Stimulated activated CD8-positive, alpha-beta memory T cell treated with anti-CD3 and anti-CD28 coated beads, Interleukin-4, amount 100 ng/mL, for 1 hour (primary cell): ENCODE measurements at places on chromosomes 3 and 15.

- DNase-seq = no peak
These were observed 7.2 kb downstream of the SH3BP5 start for GRCh38 chr3:15325228-15325627.

- DNase-seq = no peak
These were observed 13.4 kb upstream of the GHSR start for GRCh38 chr3:172461530-172462138.

GRCh38 chr15:31337352-31338031 lies 10.9 kb downstream of the KLF13 start:
- DNase-seq = no peak

- DNase-seq = no peak
These were observed 90.6 kb downstream of the IQSEC1 start for GRCh38 chr3:12982619-12983101.

- no peak for DNase-seq
These were observed 88.8 kb upstream of the TSEN2 start for GRCh38 chr3:12395349-12396012.

- DNase-seq = no peak
These were observed 30.8 kb upstream of the ARF4 start for GRCh38 chr3:57627976-57628375.

GRCh38 chr3:84440291-84440690 lies 518.5 kb upstream of the CADM2 start:
- DNase-seq = no peak

- DNase-seq = no peak
These were observed 21.9 kb upstream of the SEMA3F start for GRCh38 chr3:50133283-50133615.

DNA sequence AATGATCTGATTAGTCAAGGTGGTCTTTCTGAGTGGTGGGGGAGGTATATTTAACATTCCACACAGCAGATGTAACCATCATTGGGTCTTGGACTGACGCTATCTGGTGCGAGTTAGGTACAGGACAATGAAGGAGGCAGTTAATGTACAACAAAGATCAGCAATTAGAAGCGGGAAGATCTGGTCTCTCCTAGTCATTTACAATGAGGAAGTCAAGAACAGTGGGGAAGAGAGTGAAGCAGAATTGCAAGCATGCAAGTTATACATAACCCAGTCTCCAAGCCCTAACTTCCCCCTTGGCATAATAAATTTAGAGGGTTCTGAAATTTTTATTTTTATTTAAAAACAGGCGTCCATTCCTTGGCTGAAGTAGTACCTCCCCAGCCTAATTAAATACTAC lies 14.1 kb downstream of the GPD1L start:
- no peak for DNase-seq

DNA sequence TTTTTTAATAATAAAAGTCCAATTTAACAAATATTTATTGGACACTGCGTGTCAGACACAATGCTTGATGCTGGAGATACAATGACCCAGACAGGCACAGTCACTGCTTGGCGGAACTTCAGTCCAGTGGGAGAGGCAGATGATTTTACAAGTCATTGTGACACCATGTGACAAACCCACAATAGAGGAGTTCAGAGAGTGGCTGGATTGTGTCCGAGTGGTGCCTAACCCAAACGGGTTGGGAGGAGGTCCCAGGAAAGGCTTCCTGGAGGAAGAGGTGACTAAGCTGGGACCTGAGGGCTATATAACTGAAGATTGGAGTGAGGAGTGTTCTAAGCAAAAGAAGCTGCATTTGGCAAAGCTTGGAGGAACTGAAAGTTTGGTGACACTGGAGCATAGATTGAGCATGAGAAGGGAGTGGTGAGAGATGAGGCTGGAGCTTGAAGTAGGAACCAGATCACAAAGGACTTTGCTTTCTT lies 41.4 kb downstream of the CRTC3 start:
- DNase-seq = no peak

DNA sequence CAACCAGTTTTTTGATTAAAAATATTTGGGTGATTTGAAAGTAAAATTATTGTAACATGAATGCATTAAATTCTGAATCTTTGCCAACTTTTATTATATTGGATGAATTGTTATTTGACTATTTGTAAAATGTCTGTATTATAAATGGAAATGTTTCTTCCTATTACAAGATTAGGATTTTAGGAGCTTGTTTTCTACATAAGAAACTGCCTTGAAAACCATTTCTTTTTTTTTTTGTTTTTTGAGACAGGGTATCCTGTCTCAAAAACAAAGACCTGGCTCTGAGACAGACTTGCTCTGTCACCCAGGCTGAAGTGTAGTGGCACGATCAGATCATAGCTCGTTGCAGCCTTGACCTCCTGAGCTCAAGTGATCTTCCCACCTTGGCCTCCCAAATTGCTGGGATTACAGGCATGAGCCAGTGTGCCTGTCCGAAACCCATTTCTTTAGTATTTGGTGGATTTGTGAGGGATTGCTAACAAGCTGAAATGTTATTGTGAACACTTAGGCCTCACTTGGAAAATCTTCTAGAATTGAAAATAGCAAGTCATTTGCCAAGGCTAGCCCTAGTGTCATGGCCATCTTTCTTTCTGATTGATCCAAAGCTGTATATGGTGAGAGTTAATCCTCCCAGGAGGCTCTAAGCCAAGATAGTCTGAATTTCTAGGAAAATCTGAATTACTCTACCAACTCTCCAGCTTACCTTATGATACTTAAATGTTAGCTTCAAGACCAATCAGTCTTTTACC lies 100.3 kb downstream of the FNDC3B start:
- no peak for DNase-seq

GRCh38 chr3:16478516-16478915 lies 35.0 kb downstream of the RFTN1 start:
- DNase-seq = no peak

DNA sequence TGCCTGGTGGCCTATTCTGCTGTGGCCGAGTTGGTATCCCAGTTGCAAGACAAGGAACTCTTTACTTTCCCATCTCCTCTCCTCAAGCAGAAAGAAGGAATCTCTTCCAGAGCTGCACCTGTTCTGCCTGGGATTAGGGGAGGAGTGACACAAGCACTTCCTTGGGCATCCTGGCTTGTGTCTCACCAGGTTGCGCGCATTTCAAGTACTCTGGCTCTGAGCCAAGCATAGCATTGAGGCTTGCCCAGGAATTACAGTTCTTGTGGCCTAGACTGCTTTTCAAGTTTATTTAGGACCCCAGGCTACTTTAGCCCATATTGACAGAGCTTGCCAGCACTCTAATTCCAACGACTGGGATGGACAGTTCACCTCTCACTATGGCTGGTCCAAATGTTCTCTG lies 150.5 kb downstream of the RSRC1 start:
- no peak for DNase-seq

- DNase-seq = no peak
These were observed 4.3 kb downstream of the IRAK2 start for GRCh38 chr3:10169000-10169496.

DNA sequence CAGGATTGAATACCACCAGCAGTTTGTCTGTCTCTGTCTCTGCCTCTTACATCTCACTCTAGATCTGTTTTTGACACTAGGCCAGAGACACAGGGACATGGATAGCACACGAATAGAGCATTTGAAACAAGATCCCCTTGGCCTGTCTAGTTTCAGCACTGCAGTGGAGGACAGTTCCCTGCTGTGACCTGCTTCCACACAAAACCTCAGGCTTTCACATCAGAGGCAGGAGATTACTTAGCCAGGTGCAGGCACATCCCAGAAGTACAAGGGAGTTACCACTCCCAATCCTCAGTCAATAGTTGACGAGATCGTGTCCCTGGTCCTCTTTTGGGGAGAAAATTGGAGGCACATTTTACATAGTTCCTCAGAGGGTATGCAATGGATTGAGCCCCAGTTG lies 34.0 kb upstream of the CCK start:
- DNase-seq = no peak

DNA sequence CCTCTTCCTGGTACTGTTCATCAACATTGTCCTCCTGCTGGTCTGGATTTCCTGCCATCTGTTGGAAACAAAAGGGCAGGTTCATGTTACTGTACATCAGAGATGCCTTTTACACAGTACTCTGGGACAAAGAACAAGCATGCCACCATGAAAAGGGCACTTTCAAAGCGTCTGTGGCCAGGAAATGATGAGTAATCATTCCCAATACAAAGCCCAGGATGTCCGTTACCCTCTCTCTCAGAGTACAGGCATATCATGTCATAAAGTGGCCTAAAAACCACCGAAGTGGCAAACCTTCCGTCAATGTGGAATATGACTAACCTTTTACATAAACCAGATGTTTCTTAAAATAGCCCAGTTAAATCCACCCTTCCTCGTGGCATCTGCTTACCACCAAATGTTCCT lies 71.2 kb downstream of the GOLIM4 start:
- no peak for DNase-seq

DNA sequence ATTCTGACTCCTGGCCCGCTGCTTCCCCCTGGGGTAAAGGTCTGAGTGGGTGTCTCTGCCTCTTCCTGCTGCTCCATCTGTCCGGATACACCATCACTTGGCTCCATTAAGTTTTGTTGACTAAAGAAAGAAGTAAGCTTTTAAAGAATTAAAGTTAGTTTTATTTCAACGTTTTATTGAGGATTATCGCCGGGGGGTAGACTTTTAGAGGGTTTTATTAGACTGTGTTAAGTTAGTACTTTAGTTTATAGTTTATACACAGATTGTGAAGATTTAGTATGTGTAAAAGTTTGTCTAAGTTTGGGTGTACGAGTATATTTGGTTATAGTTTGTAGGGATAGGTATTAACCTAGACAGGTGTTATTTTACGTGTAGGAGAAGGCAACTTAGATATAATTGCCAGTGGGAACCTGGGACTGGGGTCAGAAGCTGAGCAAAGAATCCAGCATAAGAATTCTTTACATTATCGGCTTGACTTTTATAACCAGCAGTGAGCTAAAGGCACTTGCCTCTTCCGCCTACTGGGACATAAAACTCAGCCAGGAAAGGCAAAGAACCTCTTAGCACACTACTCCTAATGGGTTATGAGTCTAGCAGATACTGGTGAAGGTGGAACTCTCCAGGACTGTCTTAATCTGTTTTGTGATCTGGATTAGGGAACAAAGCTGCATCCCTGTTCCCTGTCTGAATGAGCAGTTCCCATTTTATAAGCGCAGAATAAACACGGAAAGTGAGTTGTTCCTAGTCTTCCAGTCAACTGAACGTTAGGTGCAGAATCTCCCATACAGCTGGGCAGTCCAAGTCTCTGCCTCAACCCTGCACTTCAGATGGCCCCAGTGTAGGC lies 131.3 kb downstream of the FAM43A start:
- DNase-seq = no peak

GRCh38 chr3:42706721-42707619 lies 4.4 kb upstream of the HHATL start:
- DNase-seq = no peak

- DNase-seq = no peak
These were observed 66.5 kb upstream of the PLXND1 start for GRCh38 chr3:129673012-129673411.

- DNase-seq = no peak
These were observed 43.1 kb upstream of the TRPC1 start for GRCh38 chr3:142680710-142681109.

GRCh38 chr3:166362698-166363097 lies 525.5 kb upstream of the BCHE start:
- DNase-seq = no peak

- DNase-seq = no peak
These were observed 5.1 kb downstream of the TMOD2 start for GRCh38 chr15:51756482-51756881.

- DNase-seq = no peak
These were observed 42.5 kb upstream of the MME start for GRCh38 chr3:155037508-155038202.

GRCh38 chr15:80530737-80531365 lies 126.7 kb downstream of the ARNT2 start:
- DNase-seq = no peak

- DNase-seq = no peak
These were observed 77.2 kb downstream of the KBTBD8 start for GRCh38 chr3:67075295-67075694.

GRCh38 chr15:101307897-101308603 lies 13.0 kb upstream of the SNRPA1 start:
- DNase-seq = no peak

DNA sequence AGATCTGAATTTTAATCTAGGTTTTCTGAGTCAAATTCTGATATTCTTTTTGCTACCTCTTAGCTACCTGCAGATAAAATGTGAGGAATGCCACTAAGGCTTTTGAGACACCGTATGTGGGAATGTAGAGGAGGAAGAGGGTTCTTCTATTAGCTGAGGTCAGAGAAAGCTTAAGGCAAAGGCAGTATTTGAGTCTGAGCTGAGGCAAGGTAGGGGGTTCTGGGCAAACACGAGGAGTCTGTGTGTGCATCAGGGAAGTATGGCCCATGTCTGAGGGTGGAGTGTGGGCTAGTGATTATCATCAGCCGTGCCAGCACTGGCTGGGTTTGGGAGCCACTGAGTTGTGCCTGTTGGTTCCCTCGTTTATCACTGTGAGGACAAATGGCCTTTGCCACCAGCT lies 181.1 kb downstream of the SOX2 start:
- no peak for DNase-seq

GRCh38 chr15:78996894-78997275 lies 52.0 kb upstream of the CTSH start:
- no peak for DNase-seq

- DNase-seq = no peak
These were observed 30.1 kb upstream of the ADAMTS7 start for GRCh38 chr15:78841376-78841706.
